ENCODE measurements at places on chromosomes 2 and 18.

GRCh38 chr18:3966246-3966641 lies 488.9 kb downstream of the DLGAP1 start:
- no peak for DNase-seq

GRCh38 chr2:50649626-50650402 lies 382.1 kb downstream of the NRXN1 start:
- DNase-seq: no peak

GRCh38 chr18:22290004-22290403 lies 120.6 kb downstream of the GATA6 start:
- DNase-seq: no peak

DNA sequence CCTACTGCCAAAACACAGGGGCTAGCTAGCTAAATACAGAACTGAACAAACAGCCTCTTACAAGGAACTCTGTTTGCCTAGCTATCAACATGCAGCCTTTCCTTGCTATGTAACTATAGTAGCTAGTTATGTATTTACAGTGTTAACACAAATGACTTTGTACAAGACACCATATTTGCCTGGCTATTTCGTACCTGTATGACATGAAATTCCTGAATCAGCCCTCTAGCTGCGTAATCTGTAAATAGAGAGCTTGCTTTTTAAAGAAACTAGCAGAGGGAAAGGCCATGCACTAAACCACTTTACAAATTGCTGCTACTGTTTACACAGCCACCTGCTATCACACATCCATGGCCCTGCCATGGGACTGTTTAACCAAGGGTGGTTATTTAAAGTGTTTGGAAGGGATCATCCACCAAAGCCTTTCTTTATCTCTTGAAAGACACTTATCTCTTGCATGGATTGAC lies 248.7 kb downstream of the TFCP2L1 start:
- no peak for DNase-seq

DNA sequence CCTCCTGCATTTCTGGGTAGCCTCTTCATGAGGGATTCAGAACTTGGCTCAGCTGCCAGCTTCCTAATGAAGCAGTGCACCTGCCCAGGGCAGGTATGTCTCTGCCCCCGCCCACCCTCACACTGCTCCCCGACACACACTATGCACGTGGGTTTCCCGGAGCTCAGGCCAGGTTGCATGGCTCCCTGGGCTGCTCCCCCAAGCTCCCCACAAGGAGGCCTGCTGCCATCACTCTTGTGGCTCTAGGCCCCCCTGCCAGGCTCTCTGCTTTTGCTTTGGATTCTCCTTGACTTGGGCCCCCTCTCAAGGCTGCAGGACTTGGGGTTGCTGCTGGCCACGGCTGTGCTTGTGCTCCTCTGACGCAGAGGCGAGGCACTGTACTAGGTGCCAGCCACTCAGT lies 43.6 kb downstream of the ADD2 start:
- DNase-seq: no peak

GRCh38 chr2:45452866-45453265 lies 158.2 kb downstream of the SRBD1 start:
- DNase-seq: no peak

GRCh38 chr2:142863485-142863961 lies 13.9 kb upstream of the KYNU start:
- no peak for DNase-seq

DNA sequence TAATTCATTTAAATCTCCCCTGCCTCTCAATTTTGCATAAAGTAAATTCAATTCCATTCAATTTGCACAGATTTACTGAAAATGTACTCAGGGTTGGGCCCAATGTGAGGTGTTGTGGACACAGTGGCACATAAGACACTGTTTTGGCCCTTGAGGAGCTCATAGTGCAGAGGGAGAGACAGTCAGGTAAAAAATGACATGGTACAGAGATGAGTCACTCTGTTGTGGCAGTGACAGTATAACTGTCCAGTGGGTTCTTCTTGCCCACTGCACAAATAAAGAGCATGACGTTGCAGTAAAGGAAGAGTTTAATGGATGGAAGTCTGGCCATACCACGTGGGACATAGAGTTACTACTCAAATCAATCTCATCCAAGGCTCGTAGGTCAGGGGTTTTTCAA lies 400.3 kb upstream of the TRIB2 start:
- no peak for DNase-seq

DNA sequence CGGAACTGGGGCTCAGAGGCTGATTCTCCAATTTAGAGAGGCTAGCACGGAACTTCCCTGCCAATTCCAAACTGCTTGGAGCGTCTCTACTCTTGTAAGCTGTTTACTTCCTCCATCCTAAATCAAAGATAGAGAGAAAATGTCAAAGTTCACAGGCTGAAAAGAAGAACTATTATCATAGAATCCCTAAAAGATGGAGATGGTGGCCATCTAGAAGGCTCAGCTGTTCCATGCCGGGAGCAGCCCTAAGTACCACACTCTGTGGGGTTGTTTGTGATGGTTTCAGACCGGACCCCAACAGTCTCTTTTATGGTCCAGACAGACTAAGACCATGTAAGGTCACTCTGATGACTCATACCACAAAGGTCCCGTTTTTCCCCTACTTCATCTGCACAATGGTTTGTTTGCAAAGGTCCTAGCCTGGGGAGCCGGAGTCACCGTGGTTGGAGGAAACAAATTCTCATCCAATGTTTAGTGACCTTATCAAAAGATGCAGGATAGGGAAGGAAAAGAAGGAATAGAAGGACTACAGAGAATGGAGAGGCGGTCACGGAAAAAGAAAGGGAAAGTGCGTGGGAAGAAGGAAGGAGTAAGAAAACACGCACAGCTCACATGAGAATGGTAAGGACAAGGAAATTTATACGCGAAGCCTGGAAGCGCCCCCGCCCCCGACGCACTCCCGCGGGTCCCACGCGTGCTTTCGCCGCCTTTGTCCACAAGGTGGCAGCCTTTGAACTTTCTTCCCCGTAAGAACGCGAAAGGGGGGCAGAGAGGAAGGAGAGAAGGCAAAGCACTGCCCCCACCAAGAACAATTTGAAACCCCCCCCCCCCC lies 453 bp upstream of the ANTXR1 start:
- DNase-seq: peak; percentile 25

DNA sequence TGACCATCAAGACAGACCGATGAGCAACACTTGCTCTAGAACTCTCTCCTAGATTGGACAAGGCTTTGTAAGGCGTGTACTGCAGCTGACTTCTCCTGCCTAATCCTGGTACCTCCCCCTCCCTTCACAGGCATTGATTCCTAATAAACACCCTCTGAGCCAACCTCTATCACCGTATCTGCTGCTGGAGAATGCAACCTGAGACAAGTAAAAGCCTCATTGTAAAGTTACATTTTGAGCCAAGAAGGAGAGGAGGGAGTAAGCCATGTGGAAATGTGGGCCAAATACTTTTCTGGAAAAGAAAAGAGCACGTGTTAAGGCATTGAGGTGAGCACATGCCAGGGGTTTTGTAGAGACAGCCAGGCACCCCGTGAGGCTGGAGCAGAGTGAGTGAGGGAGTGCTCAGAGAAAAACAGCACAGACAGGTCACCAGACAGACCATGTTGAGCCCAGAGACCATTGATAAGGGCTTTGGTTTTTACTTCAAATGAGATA lies 2.6 kb upstream of the WDFY1 start:
- DNase-seq: no peak

GRCh38 chr18:80033181-80034067 lies 810 bp upstream of the RBFA start:
- DNase-seq: peak; percentile 59

- no peak for DNase-seq
Measured at GRCh38 chr2:96870626-96871255, 861 bp upstream of the SEMA4C start.

GRCh38 chr2:23940718-23941620 lies 706 bp downstream of the UBXN2A start:
- no peak for DNase-seq

GRCh38 chr18:6055711-6056110 lies 160.4 kb upstream of the TMEM200C start:
- no peak for DNase-seq

DNA sequence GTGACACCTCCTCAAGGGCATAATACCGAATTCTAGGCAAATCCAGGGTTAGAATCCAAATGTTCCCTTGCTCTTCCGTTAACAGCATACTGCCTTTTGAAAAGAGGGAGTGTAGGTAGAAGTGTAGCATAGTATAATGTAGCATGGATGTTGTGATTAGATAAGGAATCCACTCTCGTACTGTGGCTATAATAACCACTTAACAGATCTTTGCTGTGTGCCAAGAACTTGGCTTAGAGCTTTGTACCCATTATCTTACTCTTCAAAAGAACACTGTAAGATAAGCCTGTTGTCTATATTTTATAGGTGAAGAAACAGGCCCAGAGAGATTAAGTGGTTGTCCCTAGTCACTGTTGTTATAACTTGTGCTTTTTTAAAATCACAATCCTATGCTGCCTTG lies 24.2 kb downstream of the WDR75 start:
- no peak for DNase-seq

DNA sequence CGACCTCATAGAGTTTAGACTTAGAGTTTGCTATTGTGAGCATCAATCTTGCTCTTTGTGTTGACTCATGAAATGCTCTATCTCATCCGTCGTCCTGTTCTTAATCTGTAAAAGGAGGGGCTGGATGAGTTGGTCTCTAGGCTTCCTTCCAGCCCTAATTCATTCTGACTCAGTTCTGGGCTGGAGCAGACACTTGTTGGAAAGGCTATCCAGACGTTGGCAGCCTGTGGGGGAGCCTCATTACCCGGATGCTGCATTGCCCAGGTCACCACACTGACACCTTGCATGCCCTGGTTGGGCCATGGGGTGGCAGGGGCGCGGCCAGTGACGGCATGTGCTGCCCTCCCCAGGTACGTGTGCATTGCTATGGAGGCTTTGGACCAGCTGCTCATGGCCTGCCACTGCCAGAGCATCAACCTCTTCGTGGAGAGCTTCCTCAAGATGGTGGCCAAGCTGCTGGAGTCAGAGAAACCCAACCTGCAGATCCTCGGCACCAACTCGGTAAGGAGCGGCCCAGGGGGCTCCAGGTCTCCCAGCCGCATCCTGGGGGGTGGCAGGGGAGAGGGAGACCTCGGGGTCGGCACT lies 61.5 kb downstream of the EFR3B start:
- no peak for DNase-seq

- peak; percentile 61 for DNase-seq
Measured at GRCh38 chr2:54574107-54574859, 118.2 kb downstream of the SPTBN1 start.

- no peak for DNase-seq
Measured at GRCh38 chr2:165219481-165219880, 15.6 kb upstream of the SCN3A start.

DNA sequence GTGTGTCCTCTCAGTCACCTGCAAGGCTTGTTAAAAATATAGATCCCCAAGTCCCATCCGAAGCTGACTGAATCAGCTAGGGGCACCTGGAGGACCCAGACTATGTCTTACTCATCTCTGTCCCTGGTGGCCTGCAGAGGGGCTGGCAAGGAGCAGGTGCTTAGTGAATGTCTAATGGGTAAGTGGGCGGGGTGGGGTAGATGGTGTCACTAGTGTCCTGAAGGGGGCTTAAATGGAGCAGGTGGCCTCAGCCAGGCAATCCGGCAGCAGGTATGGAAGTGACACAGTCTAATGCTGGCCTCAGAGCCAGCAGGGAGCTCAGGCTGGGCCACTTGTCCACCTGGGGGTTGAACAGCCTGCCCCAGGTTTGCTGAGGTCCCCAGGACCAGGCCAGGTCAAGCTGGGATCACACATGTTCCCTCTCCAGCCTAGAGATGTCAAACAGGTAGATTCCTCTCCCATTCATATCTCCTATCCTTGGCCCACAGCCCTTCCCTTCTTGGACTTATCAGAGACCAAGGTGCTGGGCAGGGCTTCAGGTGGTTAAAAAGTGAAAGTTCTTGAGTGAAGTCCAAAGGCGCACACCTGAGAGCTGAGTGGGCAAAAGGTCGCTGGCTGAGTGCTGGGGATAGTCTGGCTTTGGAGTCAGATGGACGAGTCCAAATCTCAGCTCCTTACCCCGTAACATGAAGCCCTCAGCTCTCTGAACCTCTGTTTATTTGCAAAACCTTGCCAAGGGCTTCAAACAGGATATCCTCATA lies 1.7 kb downstream of the STEAP3 start:
- no peak for DNase-seq

GRCh38 chr2:29615183-29615582 lies 306.2 kb downstream of the ALK start:
- no peak for DNase-seq

- DNase-seq: no peak
Measured at GRCh38 chr18:70523792-70524182, 234.9 kb downstream of the SOCS6 start.

GRCh38 chr2:109519513-109519912 lies 94.3 kb downstream of the SEPTIN10 start:
- no peak for DNase-seq

GRCh38 chr18:9685615-9685890 lies 22.5 kb upstream of the RAB31 start:
- DNase-seq: no peak

GRCh38 chr2:100820273-100820522 lies 259 bp downstream of the NPAS2 start:
- no peak for DNase-seq

DNA sequence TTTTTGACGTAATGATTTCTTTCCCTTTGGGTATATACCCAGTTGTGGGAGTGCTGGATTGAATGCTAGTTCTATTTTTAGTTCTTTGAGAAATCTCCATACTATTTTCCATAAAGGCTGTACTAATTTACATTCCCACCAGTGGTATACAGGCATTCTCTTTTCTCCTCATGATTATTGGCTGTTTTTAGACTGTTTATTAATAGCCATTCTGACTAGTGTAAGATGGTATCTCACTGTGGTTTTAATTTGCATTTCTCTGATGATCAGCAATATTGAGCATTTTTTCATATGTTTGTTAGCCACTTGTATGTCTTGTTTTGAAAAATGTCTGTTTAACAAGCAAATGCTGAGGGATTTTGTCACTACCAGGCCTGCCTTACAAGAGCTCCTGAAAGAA lies 9.2 kb upstream of the CD28 start:
- no peak for DNase-seq

GRCh38 chr2:3094999-3095958 lies 282.3 kb downstream of the EIPR1 start:
- no peak for DNase-seq

- no peak for DNase-seq
Measured at GRCh38 chr2:60586081-60586480, 32.6 kb upstream of the BCL11A start.

- no peak for DNase-seq
Measured at GRCh38 chr2:234341306-234341985, 155.4 kb downstream of the ARL4C start.

DNA sequence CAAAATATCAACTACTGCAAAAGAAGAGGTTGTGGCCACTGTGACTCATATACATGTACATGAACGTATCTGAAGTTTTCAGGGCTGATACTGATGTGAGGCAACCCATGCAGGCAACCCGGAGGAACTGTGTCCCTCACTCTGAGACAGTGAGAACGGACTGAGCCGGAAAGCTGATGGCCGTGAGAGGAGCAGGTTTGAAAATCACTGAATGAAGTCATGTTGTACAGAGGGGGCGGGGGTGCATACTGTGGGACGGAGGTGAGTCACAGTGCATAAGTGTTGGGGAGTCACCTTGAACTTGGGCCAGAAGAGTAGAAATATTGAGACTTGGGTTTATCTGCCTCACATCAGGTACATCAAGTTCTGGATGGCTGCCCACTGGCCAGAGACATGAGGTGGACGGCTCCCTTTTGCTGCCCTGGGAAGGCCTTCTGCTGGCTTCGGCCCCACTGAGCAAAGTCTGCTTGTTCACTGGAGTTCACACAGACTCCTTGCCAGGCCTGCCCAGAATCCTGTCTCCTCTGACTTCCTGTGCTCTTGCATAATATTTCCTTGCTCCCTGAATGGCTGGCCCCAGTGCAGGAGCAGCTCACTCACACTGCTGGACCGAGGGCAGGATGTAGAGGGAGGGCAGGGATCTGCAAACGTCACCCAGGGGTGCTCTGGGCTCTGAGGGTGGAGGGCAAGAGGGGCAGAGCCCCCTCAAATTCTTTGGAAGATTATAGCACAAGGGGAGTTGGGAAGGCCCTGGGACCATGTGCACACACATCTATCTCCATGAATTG lies 18.1 kb downstream of the EPAS1 start:
- no peak for DNase-seq

All from activated CD8-positive, alpha-beta memory T cell treated with anti-CD3 and anti-CD28 coated beads for 1 hour (primary cell).